ENCODE measurements at places on chromosomes 7 and 10. TPM values are rescaled to one million over a fixed set of nuclear protein-coding genes. Genes with fewer than 3 reads are reported as not detected.

LHFPL3 gene
- 7.9 TPM for polyA plus RNA-seq

CPA4 gene
- polyA plus RNA-seq = 0.16 TPM

HKDC1 gene
- polyA plus RNA-seq = 16.0 TPM

OPN1SW gene
- 1.5 TPM for polyA plus RNA-seq

NEURL1 gene
- 1.3 TPM for polyA plus RNA-seq

SEMA3E gene
- polyA plus RNA-seq = 2.3 TPM

DNA sequence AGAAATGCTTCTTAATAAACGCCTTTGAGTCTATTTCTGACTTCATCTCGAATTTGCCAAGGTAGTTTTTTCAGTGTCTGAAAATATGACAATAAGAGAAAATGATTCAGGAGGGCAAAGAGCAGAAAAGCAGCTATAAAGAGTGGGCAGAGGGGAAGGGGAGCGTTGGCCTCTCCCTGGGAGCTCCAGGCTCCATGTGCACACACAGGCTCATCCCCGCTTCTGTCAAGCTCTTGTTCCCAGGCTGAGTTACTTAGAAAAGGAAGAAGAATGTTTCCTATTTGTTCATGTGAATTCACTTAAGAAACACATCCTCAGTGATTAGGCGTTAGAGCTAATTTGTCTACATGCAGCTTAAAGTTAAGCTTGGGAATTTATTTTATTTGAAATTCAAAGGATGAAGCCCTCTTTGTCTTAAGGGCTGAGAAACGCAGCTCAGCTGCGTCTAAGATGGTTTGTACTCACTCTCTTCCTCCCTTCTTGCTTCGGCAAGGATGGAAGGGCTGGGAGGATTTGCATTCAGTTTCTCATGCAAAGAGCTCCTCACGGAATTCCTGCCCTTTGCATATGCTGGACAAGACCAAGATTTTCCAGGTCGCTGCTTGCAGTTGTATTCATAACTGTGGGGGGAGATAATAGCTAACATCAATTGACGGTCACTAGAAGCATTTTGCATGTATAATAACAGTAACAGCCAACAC, 29.0 kb upstream of the ATXN7L1 start:
- DNase-seq = no peak

DNA sequence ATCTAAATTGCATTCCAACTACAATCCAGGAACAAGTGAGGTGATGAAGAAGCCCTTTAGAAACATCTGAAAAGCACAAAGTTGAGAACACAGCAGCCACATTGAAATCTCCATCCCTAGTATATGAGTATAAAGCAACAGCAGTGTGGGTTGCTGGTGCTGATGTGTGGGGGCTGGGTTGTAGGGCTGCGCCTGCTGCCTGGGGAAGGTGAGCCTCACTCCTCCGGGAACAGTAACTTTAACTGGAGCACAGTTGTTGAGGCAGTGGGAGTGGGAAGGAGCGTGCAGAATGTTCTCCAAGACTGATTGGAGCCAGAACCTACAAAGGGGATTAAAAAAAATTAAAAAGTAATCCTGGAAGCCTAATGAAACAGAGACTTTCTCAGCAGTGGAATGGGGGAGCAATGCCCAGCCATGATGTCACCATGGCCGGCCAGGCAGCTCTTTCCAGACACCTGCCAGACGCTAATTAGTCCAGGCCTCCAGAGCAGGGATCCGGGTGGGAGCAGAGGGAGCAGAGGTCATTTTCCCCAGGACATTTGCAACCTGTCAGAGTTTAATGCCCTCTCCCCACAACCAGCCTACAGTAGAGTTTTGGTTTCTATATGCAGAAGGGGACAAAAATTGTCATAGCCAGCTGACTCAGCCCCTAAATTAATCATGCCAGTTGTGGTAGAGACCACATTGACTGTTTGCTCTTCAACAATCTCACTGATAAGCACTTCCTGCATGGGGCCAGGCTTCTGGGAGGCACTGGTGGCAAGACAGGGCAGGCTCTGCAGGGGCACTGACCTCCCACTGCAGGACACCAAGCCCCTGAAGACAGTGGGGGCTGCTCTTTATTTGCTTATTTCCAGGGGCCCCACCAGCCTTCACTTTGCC, 133.0 kb upstream of the ZNF32 start:
- no peak for DNase-seq

DNA sequence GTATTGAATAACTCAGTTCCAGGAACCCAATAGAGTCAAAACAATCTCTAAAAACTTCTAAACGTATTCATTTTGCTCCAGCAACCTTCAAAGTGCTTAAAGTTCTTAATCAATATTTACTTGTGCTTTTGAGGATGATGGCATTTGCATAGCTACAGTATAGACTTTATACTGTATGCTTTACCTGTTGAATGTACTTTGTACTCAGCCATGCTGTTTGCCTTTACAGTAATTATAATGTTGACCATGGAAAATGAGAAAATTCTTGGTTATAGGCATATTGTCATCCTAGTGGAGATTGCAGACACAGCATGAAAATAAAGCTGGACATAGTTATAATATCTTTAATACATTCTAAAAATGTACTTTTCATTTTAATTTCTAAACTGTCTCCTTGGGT, 762.7 kb upstream of the PHF14 start:
- DNase-seq = no peak

- DNase-seq = no peak
Observed at GRCh38 chr7:72441791-72442190, 29.7 kb upstream of the CALN1 start.

DNA sequence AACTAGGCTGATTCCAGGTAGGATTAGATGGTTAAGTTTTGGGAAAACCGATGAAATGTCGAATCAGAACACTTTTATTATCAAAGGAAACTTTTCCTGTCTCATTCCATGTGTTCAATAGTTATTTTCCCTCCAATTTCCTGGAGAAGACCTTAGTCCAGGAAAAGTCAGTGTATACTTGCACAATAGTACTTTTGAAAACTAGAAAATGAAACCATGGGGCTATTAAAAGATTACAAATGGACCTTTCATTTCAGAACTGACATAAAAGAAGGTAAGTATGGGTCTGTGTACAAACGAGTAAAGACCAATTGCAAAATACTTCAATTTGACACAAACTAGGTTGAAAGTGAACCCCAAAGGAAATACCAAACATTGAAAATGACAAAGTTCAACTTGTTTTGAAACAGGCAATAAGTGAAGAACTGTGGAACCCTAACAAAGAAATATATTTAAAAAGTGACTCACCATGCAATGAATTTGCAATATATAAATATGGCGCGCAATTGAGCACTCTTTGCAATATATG, 2.1 kb downstream of the AVPI1 start:
- no peak for DNase-seq

DNA sequence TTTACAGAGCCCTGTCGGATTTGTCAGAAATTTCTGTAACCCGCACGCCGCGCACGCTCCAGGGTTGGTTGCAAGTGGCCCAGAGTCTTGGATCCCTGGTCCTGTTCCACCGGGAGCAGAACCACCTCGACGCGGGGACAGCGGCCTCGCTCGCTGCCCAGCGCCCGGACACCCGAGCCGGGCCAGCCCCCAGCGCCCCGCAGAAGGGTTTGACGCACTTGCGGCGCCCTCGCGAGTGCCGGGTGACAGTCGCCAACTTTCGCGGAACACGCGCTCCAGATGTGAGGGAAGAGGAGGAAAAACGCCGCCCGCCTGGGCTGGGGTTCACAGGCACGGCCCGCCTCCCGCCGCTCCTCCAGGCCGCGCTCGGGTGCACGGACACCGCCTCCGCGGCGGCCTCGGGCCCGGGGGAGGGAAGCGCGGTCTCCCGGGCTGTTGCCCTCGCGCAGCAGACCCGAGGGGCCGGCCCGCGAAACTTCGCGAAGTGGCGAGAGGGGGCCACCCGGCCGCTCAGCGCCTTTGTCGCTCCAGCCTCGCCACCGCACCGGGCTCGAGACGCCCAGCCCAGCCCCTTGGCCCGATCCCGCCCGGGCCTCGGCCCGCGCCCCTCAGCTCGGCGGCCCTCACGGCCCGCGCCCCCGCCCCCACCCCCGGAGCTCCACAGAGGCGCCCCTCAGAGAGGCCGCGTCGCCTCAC, 514 bp downstream of the RNF216 start:
- DNase-seq = peak; percentile 7

DNA sequence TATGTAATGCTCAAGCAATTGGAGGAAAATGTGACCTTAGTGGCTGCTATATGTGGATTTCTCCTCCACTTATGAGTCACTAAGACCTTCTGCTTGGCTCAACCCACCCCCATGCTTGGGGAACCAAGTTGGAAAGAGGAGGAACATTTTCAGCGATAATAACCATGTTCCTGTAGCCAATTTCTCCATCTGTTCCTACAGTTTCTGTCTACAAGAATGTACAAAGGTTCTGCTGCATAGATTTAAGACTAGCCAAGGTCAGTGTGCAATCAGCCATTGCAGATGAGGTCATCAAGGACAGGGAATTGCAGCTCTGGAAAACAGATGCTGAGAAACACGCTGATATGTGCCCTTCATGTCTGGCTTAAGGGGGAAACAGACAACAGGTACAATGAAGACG, 5.6 kb upstream of the NRCAM start:
- no peak for DNase-seq

DNA sequence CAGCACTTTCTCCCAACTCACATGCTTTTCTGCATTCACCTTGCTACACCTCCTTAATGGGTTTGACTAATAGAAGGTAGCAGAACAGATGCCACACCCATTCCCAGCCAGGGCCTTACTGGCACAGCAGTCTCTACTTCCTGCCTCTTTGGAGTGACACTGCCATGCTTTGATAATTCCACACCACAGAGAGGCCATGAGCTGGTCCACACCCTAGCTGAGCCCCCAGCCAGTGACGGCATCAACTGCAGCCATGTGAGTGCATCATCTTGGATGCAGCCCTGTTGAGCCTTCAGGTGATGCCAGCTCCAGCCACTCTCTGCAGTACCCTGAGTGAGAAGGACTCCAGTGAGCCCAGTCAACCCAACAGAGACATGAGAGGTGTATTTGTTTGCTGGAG, 27.5 kb upstream of the EZH2 start:
- no peak for DNase-seq

DNA sequence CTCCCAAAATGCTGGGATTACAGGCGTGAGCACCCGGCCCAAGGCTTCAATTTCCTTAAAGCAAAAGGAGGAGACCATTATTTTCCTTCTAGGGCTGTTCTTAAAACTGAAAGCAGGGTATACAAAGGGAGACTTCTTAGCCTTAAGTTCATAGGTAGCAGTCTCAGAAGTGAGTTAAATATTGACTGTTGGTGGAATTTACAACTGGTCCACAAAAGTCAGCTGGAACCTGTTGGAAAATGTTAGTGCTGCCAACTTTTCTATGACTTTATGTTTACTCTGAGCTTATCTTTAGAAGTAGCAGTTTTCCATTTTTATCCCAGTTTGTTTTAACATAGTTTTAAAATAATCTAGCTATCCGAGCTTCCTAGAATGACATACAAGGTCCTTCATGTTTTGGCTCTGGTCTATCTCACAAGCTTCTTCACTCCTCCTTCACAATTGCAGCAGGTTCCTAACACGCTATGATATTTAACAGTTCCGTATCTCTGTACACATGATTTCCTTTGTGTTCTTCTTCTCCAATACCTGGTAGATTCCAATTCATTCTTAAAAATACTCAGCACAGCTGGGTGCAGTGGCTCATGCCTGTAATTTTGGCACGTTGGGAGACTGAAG, 3.3 kb downstream of the SLC26A3 start:
- DNase-seq = no peak

- DNase-seq = no peak
Observed at GRCh38 chr10:71475243-71475871, 78.6 kb downstream of the CDH23 start.

DNA sequence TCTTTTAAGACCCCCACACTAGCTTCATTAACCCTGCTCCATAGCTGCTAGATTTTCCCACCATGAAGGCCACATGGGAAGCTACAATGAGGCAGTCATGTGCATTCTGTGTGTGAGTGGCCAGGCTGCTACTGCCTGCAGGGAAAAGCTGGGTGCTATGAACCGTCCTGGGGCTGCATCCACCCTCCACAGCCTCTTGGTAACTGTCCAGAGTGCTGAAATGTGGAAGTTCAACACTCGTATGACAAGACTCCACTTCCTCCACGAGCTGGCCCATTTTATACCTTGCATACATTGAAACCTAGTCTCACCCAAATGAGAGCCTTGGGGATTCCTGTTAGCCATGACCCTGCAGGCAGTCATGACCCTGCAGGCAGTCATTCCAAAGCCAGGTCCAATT, 59.4 kb downstream of the CUZD1 start:
- DNase-seq = peak; percentile 53

DNA sequence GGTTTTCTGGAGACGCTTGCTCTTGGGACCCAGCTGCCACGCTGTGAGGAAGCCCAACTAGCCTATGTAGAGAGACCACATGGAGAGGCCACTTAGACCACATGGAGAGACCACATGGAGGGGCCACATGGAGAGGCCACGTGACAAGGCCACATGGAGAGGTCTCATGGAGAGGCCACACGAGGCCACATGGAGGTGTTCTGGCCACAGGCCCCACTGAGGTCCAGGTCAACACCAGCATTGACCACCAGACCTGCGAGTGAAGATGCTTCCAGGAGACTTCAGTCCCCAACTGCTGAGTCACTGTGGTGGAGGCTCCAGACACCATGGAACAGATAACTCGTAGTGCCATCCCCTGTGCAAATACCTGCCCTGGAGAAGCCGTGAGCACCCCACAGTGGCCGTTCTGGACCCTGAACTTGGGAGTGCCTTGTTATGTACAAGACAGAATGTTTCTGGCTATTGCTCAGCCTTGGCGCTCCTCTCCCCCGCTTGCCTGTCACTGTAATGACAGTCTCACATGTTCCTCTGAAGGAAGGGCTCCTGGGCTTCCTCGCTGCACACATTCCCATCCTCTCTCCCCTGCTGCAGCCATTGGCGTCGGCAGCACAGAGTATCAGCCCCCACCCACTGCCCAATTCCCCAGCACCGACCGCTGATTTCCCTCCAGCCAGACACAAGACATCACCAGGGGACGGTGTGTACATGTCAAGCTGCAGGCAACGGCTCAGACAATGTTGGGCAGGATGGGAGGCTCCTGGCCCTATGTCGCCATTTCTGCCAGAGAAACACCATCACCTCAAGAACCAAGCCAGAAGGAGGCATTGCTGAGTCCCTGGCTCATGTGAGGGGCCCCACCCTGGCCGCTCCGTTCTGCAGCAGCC, 49.0 kb upstream of the TNRC18 start:
- DNase-seq = no peak

DNA sequence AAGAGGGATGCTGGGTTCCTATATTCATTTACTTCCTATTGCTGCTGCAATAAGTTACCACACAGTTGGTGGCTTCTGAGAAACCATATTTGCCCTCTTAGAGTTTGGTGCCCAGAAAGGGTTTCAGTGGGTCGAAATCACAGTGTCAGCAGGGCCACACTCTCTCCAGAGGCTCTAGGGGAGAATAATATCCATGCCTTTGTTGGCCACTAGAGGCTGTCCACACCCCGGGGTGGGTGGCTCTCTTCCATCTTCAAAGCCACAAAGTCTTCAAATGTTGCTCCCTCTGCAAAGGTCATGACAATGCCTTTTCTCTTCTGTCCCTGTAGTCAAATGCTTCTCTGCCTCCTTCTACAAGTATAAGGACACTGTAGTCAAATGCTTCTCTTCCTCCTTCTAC, 989.4 kb downstream of the CCSER2 start:
- DNase-seq = no peak

- DNase-seq = no peak
Observed at GRCh38 chr7:15752377-15752776, 65.9 kb upstream of the MEOX2 start.
